D341Med (cell line): ENCODE measurements at places on chromosomes 4 and X.

DNA sequence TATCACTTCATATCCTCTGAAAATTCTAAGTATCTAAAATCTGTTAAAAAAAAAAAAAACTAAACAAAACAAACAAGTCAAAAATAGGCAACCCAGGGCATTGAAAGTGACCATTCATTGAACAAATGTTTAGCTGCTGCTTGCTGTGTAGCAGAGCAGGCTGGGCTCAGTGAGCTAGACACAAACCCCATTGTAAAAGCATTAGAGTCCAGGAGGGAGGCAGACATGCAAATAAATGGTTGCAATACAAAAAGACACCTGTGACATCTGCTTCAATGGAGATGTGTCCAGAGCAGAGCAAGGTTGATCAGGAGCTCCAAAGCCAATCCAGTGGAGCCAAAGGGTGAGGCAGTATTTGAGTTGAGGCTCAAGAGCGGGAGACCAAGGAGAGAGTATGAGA is 267.3 kb upstream of the GATB start:
- DNase-seq: no peak

DNA sequence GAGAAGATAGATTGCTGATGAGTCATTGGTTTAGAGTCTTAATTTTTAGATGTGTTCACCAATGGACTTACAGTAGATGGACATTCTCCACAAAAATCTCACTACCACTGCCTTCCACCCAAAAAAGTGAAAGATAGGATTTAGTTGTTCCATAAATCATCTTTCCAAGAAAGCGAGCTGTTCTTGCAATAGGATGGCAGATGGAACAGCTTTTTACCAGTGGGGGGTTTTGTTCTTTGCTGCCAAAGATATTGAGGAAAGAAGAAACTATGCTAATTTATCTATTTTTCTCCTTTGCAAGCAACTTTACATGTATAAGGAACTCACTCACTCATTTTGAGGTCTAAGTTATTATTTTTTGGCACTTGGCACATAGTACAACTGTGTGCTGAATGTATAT is 109.5 kb downstream of the ADGRL3 start:
- no peak for DNase-seq

GRCh38 chr4:185179488-185179887 is 24.3 kb downstream of the CFAP97 start:
- no peak for DNase-seq

GRCh38 chr4:15213302-15213970 is 211.2 kb downstream of the CPEB2 start:
- no peak for DNase-seq

DNA sequence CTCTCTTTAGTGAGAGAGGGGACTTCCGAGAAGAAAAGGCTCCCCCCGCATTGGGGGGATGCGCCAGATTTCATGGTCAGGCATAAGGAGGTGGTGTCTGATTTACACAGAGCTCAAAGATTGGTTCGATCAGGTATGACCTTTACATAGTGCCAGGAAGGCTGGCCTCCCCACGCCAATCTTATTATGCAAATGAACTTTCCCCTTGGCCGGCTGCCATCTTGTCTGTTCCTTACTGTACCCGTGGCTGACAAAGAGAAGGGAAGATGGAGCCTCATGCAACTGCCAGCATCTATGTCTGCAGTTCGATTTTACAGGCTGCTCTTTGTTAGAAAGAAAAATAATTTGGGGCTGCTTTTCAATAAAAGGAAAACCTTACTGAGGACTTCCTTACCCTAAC is 197.2 kb downstream of the GPM6A start:
- no peak for DNase-seq

- no peak for DNase-seq
Measured at GRCh38 chrX:115687595-115687994, 126.6 kb downstream of the PLS3 start.

DNA sequence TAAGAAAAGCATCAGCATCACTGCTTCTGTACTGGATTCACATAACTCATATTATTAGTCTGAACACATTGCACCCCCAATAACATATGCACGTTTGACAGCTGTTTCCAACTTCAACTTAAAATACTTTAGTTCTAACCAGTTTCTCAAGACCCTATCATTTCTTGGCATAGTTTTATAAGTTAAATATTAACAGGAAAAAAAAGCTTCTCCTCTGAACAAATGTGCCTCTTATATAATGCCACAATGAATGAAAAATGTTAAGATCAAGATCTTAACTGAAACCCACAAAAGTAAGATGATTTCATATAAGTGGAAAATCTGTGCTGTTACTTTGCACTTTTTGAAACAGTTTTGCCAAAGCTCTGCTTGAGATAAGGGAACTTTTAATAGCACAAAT is 652.8 kb upstream of the FAM241A start:
- DNase-seq: no peak

DNA sequence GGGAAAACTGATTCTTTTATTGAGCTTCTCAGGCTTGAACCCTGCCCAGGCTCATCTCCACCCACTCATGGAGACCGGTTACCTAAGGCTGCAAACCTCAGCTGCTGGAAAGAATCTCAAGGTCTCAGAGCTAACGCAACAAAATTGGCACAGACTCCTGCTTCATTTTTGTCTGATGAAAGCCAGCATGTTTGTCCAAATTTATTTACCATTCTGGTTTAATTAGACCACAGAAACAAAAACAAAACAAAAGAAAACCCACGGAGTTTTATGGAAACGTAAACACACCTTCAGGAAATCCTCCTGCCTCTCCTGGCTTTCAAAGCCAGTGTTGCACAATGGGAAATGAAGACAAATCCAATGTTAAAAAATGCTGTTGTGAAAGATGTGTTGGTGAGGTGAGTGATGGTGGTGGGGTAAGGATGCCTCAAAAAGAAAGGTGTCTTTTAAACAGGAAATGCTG is 56.4 kb upstream of the PDLIM3 start:
- no peak for DNase-seq

DNA sequence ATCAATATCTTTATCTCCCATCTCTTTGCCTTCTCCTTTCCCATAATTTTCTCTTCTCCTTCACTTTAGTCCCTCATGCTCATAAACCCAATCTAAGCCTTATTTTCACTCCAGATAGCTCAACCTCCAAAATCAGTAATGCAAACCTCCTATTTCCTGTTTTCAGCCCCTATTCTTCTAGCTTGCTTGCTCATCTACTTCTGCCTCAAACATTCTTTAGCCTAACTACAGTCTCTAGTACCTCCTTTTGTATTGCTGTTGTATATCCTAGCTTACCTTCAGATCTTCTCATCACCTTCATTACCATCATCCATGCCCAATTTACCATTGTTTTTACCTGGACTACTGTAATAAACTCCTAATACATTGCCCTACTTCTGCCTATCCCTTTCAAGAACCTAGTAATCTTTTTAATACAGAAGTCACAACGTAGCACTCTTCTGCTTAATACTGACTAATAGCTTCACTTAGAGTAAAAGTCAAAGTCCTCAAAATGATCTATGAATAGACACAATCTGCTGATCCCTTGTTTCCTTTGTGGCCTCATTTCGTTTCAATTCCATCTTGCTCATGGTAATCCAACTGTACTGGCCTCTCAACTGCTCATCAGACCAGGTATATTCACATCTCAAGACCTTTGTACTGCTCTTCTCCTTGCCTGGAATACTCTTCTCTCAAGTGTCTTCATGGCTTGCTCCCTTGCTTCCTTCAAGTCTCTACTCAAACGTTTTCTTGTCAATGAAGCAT is 123.4 kb downstream of the FAM13A start:
- DNase-seq: no peak

DNA sequence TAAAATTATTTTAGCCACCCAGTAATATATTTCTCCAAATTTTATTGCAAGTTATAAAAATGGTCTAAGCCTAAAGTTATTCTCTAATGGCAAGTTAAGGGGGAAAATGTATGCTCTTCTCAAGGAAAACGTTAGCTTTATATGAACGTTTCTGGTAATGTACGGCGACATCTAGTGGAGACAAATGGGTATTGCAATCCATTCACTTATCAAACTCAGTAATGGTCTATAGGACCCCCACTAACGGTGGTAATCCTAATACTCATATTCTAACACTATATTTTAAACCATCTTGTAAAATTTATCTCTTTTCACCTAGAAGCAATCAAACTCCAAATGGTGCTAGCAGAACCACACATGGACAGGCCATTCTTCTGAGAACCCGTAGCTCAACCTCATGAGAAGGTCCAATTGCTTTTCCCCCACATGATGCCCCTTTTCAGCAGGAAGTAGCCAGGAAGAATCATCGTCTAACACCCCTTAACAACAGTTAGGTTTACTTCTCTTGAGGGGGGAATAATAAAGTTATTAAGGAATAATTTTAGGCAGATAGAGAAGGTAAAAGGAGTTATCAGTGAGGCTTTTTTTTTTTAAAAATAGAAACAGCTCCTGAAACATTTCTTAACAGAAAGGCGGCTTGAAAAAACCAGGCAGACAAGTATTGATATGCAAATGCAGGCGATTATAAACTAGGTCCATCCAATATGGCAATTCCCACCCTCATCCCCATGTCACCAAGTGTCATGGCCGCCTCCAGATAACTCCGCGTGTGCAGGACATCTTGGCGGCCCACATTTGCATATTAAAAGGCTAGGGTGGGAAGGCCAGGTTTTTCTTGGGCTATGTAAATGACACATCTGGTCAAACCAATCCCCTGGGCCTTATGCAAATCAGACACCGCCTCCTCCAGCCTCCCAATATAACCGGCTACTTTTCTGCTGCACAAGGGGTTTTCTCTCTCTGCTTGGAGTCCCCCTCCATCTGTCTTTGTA is 35.0 kb downstream of the NUDT11 start:
- peak; percentile 8 for DNase-seq

- no peak for DNase-seq
Measured at GRCh38 chr4:51894059-51894645, 51.2 kb downstream of the DCUN1D4 start.

DNA sequence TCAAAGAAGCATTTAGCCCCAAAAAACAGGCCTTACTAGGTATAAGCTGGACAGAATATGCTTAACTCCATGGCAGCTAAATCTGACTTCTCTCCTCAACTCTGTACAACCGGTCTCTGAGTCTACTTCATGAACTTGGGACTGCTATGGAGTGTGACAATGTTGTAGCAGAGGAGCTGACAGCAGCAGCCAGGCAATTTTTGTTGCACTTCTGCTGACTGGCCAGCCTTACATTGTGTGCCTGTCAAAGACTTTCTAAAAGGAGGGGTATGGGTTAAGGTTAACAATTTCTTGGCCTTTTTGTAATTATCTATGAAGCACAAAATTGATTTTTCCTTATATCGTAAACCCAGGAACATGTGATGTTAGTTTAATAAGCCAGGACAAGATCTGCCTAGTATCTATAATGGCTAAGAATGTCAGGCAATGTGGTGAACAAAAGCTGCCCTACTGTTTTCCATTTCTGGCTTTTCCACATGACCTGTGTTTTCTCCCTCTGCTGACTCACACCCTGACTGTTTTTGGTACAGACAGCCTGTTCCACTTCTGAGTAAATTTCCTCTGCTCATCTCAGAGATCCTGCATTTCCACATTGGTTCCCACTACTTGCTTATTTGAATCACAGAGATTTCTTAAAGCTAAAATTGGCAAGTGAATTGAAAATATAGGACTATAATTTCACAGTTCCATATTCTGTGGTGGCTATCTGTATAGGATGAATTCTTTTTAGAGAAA is 9.3 kb downstream of the NOX1 start:
- DNase-seq: no peak
